ENCODE measurements at places on chromosomes 1 and 21. TPM values are rescaled to one million over a fixed set of nuclear protein-coding genes. Genes with fewer than 3 reads are reported as not detected.

Gene MPZ
- total RNA-seq: 0.51 TPM

- no peak overlapping the region for H3K4me3 ChIP-seq
- DNase-seq: no peak
- no peak overlapping the region for H3K27ac ChIP-seq
These were observed 3.0 kb downstream of the TENT5B start for GRCh38 chr1:27009601-27010197.

GRCh38 chr1:202016022-202016810, 5.8 kb downstream of the ELF3 start:
- H3K27ac ChIP-seq: no peak overlapping the region
- no peaks in the 10 kb centered on the region for H3K36me3 ChIP-seq
- no peak overlapping the region for H3K4me3 ChIP-seq
- peaks cover 7% of the 10 kb centered on the region for H3K27me3 ChIP-seq

GRCh38 chr1:35044431-35044830, 12.7 kb upstream of the ZMYM6 start:
- peaks cover 8% of the 10 kb centered on the region for H3K4me1 ChIP-seq
- no peaks in the 10 kb centered on the region for H3K36me3 ChIP-seq
- H3K27me3 ChIP-seq: no peaks in the 10 kb centered on the region
- H3K27ac ChIP-seq: no peak overlapping the region

DNA sequence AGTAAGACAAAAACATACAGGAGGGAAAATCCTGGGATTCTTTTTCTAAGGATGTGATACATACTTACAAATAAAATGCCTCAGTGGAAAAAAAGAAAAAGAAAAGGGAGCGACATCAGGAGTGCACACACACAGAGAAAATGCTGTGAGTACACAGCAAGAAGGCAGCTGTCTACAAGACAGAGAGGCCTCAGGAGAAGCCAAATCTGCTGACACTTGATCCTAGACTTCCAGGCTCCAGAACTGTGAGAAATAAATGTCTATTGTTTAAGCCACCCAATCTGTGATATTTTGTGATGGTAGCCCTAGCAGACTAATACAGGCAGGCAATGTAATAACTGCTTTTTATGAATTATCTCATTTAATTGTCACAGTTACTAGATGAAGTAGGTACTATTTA, 17.0 kb upstream of the TRIM45 start:
- H3K4me3 ChIP-seq: no peak overlapping the region
- H3K36me3 ChIP-seq: no peaks in the 10 kb centered on the region
- no peaks in the 10 kb centered on the region for H3K4me1 ChIP-seq
- DNase-seq: no peak
- no peaks in the 10 kb centered on the region for H3K27me3 ChIP-seq

- no peak overlapping the region for H3K4me3 ChIP-seq
- no peaks in the 10 kb centered on the region for H3K27me3 ChIP-seq
- no peak for DNase-seq
- no peak overlapping the region for H3K27ac ChIP-seq
- no peaks in the 10 kb centered on the region for H3K36me3 ChIP-seq
These were observed 59.2 kb downstream of the MATN1 start for GRCh38 chr1:30664103-30664755.

GRCh38 chr1:58907398-58907797, 123.6 kb upstream of the JUN start:
- no peak overlapping the region for H3K4me3 ChIP-seq
- no peaks in the 10 kb centered on the region for H3K36me3 ChIP-seq
- H3K4me1 ChIP-seq: peaks cover 3% of the 10 kb centered on the region
- H3K27me3 ChIP-seq: no peaks in the 10 kb centered on the region
- H3K27ac ChIP-seq: no peak overlapping the region

DNA sequence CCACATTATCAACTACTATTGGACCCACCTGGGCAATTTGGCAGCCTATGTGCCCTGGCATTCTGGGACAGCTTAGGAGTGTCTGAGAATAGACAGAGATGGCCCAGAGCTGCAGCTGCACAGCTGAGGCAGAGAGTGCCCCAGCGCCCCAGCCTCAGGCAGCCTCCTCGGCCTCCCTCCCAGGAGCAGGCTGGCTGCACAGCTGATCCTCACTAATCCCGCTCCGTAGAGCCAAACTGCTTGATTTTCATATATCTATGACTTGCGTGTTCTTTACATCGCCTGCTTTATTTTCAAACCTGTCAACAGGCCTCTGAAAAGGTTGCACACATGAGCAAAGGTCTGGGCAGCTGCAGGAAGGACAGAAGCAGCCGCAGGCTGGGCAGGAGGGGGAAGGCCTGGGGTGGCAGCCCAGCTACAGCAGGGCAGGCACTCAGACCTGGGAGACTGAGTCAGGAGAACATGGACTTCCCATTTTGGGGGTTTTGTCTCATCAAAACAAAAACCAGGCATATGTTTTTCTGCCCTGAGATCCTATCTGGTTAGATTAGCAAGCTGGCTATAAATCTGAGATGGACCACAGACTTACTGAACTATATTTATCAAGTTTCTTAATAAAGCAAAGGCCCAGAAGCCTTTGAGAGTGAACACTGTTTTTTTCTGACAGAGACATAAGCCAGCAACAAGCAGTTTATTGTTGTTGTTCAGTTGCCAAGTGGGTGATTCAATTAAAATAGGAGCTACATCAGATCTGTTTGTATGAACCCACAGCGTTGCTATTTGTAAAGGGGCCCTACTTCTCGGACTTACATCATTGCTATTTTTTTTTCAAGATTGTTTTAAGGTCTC, 301.8 kb upstream of the DUSP10 start:
- DNase-seq: peak; percentile 97
- H3K27ac ChIP-seq: peak overlapping the region; percentile 47
- H3K4me1 ChIP-seq: peaks cover 4% of the 10 kb centered on the region
- H3K27me3 ChIP-seq: no peaks in the 10 kb centered on the region
- H3K36me3 ChIP-seq: no peaks in the 10 kb centered on the region
